ENCODE measurements at places on chromosomes 3 and 15. TPM values are rescaled to one million over a fixed set of nuclear protein-coding genes. Genes with fewer than 3 reads are reported as not detected.

HCN4 gene
- 1.0 TPM for total RNA-seq

SPG11 gene
- total RNA-seq: 86.5 TPM

GRAMD1C gene
- 7.5 TPM for total RNA-seq

GLDN gene
- 0.82 TPM for total RNA-seq

RBP2 gene
- total RNA-seq: 1.1 TPM

C3orf52 gene
- total RNA-seq: 21.4 TPM

Measured in lung (tissue), 17 donors.